ENCODE measurements at places on chromosomes 13 and 19.

GRCh38 chr19:3062165-3063105 lies at the start of gene TLE5:
Gene TLE5 (minus strand): TSS chr19:3062495. CDS start chr19:3062200, 295 bp downstream.
- peak; percentile 52 for DNase-seq

DNA sequence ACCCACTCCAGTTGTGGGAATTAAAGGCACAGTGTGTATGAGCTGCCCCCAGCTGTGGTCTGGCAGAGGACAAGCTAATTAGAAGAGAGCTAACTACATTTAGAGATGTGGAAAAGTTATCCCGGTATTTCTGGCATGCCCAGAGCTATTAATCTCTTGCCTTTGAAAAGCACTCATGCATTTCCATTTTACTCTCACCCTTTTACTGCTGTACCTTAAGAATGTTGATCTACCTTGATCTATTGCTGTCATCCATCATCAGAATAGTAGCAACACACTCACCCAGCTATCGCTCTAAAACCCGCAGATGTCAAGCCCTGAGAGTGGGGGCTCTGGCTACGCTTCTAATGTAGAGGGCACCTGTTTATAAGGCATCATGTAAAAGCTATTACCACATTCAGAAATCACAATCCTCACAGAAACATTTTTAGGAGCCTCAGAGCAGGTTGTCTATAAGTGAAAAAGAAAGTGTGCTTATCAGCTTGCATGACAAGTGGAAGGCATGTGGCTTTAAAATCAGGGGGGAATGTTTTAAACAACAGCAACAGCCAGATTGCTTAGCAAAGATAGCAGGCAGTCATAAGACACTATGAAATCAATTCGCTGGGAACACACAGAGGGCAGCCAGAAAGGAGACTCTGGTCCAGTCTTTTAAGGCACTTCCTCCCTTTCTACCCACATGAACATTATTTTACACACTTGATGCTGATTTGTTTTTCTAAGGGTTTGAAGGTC lies 224.2 kb upstream of the IRS2 start:
- no peak for DNase-seq

DNA sequence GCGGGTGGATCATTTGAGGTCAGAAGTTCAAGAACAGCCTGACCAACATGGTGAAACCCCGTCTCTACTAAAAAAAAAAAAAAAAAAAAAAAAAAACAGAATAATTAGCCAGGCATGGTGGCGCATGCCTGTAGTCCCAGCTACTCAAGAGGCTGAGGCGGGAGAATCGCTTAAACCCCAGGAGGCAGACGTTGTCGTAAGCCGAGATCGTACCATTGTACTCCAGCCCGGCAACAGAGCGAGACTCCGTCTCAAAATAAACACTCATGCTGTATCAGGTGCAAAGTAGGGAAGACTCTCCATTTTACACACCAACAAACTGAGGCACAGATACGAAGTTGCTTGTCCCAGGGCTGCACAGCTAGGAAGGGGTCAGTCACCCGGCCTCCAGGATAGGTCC lies 15.6 kb downstream of the TLE6 start:
- no peak for DNase-seq

DNA sequence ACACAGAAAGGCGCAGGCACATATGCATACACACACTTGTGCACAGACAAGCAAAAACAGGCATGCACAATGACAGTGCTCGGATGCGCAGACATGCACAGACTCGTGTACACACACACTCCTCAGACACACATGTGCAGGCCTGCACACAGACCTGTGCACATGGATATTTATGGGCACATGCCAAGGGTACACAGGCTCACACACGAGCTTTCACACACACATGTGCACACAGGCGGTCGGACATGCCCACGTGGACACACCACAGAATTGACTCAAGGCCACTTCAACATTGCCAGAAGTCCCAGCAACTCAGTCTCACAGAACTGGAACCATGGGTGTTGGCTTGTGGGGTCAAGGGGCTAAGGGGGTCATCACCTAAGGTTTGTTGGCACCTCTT lies 206.8 kb downstream of the URI1 start:
- DNase-seq, result no peak

DNA sequence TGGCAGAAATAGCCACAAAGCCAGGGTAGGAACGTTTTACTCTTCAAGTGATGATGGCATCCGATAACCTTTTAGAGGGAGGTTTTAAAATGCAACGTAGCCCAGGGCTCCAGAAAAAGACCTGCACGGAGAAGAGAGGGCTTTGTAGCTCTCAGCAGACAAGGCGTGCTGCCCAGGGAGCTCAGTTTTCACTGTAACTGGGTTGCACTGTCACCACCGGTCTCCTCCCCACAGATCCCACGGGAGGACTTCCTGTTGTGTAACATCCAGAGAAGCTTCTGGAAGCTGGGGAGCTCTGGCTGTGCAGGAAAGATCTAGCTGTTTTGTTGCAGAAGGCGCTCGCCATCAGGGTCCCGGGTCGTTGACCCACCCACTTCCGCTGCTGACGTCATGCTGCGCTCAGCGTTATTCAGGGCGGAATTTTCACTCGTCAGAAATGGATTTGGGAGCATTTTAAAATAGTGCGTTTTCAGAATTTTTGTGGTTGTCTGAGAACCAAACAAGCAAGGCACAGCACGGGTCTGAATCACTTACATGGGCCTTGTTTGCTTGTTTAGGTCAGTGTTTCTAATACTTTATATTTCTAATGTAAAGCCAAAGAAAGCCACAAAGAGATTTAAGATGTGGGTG lies 50.8 kb downstream of the ATP11A start:
- DNase-seq, result no peak

GRCh38 chr19:1064661-1065605 lies 2.0 kb upstream of the ARHGAP45 start:
- peak; percentile 92 for DNase-seq

- no peak for DNase-seq
Observed at GRCh38 chr13:25881136-25881926, 170.5 kb downstream of the SHISA2 start.

DNA sequence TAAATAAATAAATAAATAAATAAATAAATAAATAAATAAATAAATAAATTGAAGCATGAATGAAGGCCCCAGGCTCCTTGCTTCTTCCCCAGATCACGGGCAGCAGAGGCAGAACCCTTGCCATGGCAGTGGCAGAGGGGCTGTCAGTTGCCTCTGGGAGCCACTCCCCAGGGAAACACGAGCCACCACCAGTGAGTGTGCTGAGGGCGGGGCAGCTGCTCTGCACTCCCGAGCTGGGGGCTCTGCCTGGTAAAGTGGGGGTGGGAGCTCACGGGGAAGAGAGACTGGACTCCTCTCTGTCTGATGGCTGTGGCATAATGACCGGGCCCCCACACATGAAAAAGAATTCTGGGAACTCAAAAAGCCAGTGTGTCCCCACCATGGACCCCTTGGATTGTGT lies 7.8 kb downstream of the FCAR start:
- DNase-seq, result no peak

DNA sequence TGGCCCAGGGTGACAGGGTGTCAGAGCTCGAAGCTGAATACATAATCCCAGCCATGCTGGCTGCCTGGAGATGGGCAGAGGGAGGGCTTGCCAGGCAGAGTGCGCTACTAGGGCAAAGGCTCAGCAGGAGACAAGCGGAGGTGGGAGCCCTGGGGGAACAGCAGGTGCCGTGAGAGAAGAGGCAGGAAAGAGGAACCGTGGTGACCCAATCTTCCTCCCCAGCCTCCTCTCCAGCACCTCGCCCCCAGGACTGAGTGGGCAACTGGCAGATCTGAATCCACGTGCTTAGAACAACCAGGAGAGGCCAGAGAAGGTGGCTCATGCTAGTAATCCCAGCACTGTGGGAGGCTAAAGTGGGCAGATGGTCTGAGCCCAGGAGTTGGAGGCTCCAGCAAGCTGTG lies 11.0 kb upstream of the CCL25 start:
- peak; percentile 69 for DNase-seq

DNA sequence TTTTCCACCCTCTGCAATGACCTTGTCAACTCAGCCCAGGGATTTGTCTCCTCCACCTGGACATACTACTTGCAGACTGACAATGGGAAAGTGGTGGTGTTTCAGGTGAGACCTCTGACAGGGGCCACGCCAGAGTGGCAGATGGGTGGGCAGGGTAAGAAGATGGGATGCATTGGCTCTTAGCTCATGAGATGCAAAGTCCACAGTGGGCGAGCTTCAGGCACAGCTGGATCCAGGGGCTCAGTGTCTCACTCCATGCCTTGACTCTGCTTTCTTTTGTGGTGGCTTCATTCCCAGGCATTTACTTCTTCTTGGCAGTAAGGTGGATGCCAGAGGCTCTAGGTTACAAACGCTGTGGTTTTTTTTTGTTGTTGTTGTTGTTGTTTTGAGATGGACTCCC lies 3.4 kb downstream of the TMEM59L start:
- DNase-seq, result no peak

GRCh38 chr19:35720163-35720524 lies 2.3 kb downstream of the KMT2B start:
- no peak for DNase-seq

GRCh38 chr19:47405854-47406417 lies 13.4 kb downstream of the MEIS3 start:
- DNase-seq, result no peak

GRCh38 chr13:67069117-67069767 lies 160.9 kb downstream of the PCDH9 start:
- no peak for DNase-seq

DNA sequence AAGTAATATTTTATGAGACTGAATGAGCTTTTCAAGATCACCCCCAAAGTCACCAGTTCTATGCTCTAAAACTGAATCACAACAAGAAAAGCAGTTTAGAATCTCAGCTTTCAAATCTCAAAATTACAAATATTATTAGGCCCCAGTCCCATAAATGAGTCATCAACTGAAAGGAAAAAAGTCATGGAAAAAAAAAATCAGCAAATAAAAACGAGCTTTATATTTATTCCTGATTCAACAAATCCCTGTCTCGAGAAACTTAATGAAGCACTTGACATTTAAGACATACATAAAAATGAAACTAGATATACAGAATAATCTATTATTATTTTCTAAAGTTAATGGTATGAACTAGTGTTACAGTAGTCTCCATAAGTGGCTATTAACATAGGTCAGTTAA lies 203.0 kb downstream of the DIAPH3 start:
- no peak for DNase-seq

GRCh38 chr13:52845766-52846566 lies 2.5 kb downstream of the PCDH8 start:
- DNase-seq, result peak; percentile 61

DNA sequence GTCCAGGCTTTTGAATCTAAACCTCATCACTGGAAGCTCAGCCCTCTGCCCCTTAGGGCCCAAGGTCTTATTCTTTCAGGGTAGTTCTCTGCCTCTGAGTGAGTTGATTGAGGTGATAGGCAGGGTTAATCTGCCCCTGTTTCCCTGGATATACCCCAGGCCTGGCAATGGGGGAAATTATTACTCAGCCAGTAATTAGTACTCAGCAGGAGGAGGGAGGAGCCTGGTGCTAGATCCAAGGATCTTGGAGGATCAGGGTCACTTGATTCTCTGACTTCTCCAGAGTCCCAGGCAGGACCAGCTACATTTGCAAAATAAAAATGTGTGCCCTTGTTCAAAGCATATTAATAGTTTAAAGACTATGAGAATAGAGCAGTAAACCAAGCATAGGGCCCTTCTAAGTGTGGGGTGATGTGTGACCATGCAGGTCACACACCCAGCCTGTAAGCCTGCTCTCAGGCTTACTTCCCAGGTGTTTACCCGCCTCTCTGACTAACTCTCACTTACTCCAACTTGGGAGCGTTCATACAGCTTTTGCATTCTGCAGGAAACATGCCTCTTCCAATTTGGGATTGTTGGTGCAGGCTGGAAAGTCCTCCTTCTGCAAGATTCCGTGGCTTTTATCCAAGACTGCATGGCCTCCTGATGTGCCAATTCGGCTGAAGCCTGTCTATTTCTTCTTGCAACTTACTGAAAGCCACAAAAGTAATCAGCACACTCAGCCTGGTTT lies 7.9 kb upstream of the STK24 start:
- no peak for DNase-seq

DNA sequence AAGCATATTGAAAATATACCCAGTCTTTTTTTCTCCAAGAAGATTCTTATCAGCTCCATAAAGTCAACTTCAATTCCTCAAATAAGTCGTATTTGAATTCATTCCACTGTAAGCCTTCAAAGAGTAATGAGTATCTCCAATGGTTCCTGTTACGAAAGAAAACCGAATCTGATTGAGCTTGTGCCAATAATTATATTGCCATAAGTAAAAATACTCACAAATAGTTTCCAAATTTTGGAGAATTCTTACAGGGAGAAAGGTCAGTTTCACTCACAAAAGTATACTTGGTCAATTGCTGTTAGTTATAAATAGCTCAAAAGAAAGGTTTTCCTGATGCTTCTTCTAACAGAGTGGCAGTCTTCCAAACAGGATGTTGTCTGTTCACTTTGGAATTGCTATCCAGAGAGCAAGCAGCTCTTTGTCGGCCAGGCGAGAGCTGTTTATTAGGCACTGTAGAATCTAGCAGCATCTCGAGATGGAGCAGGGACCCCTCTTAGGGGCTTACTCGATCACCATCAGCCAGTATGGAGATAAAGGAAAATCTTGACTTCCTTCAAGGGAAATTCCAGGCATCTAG lies 13.5 kb downstream of the ERICH4 start:
- no peak for DNase-seq

DNA sequence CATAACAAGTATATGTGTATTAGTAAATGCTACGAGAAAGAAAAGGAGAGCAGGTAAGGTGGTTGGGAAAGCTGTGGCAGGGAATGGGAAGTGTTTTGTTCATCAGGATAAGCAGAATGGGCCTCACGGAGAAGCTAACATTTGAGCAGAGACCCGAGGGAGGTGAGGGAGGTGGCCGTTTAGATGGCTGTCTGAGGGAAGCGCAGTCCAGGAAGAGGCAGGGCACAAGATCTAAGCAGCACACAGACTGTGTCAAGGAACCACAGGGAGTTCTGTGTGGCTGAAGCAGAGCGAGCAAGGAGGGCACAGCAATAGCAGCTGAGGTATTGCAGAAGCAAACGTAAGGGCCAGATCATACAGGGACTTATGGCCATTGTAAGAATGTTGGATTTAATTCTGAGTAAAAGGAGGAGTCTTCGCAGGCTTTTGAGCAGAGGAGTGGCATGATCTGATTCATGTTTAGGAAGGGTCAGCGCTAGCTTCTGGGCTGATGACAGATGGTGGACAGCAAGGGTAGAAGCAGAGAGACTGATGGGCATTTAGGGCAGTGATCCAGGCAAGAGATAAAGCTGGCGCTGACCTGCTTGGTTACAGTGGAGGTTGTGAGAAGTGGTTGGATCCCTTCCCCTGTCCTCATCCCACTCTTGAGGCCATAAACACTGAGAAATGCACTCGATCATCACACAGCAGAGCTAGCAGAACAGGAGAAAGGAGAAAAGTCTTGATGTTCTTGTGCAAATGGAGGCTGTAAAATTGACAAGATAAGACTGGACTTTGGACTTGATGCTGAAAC lies 199.9 kb downstream of the LACC1 start:
- no peak for DNase-seq

- DNase-seq, result no peak
Observed at GRCh38 chr19:32020538-32020937, 324.9 kb upstream of the ZNF507 start.
